GM18507 (cell line): ENCODE measurements at places on chromosomes 7 and 10.

DNA sequence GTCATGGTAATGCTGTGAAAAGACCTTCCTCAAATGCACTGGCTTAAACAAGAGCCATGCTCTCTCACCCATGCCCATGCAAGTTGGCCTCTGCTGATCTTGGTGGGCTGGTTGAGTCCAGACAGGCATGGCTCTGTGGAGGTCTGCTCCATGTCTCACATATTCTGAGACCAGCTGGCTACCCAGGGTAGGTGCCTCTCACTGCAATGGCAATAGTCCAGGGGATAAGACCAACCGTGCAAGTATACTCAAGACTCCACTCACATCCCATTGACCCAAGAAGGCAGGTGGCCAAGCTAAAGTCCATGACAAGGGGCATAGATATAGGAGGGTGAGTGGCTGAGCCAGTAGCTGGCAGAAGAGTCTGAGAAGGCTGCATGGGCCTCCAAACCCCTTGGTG, 14.2 kb upstream of the EBF3 start:
- DNase-seq: no peak

- DNase-seq: no peak
These were observed 110.8 kb downstream of the CD36 start for GRCh38 chr7:80749270-80749669.

DNA sequence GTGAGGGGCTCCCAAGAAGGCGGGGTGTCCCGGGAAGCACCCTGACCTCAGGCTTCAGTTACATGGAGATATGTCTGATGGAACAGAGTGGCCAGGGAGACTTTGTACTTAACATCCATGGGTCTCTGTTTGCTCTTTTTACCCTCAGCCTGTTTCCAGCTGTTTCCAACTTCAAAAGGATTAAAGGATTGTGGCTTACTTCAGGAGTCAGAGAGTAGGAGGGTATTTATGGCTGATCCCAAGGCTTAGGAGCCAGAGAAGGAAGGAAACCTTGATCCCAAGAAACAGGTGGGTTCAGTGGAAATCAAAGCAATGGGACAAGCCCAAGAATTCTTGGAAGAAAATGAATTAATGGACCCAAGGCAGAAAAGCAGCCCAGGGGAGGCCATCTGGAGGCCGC, 37.7 kb upstream of the ZNF438 start:
- DNase-seq: no peak

- no peak for DNase-seq
These were observed 117.2 kb upstream of the SEMA3C start for GRCh38 chr7:81036057-81036456.

GRCh38 chr7:151748733-151749132, 128.2 kb downstream of the PRKAG2 start:
- DNase-seq: no peak

DNA sequence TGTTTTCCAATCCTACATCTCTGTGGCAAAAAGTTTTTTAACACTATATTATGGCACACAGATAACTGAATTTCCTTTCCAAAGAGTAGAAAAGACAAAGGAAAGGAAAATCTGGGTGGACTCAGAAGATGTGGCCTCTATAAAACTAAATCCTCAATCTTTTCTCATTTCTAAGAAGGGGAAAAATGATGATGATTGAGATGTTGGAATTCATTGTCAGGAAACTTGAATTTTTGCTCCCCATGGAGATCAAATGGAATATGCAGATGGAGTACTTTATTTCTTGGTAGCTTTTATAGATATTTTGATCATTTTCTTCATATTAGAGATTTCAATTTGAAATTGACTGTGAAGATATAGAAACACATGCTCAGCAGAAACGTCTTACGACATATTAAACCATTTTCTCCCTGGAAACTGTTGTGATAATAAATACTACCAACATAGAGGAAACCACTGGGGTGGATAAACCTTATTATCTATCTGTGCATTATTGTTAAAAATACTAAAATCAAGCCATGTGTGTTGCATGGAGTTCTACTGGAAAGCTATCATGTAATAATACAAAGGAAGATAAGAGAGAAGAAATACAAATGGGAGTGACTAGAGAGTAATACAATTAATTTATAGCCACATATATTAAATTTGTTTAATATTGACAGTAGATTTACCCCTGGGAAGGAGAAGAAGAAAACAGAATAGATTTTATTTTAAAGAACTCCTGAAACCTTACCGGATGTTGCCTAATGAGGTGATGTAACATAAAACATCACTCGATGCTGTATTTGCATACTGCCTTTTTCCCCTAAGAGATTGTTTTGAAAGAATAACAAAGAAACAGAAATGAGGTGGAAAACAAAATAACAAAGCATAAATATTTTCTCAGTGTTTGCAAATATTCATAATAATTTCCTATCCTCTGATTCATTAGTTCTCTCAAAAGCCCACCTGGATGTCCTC, 931.2 kb upstream of the C7orf33 start:
- DNase-seq: no peak

DNA sequence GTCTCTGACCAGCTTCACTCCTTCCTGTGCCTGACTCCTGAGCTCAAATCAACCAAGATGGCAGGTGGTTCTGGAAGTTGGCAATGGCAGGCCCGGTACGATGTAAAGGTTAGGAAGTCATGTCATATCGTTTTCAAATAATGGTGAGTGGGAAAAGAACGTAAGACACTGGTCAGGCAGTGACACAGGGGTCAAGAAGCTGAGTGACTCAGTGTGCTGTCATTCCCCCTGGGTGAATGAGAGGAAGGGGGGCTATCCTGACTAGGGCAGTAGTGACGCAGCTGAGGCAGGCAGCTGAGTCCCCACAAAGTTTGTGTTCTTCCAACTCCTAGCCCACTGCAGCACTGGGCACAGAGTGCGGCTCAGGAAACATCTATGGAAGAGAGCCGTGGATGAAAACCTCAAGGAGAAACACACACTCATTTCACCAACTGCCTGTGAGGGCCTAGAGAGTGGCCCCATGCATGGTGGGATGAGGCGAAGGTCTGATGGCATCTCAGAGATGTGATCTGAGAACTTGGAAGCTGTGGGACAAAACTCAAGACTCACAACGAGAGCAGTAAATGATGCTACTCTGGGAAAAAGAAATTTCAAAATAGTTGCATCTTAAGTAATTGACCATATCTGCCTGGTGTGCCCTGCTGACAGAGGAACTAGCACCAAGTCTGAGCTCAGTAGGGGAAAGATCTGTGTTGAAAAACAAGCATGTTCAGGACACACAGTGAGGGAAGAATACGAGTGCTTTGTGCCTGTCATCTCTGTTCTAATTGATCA, 23.2 kb downstream of the CREB3L2 start:
- DNase-seq: no peak

GRCh38 chr10:127824826-127825225, 67.9 kb downstream of the CLRN3 start:
- DNase-seq: no peak

- DNase-seq: no peak
These were observed 272.9 kb downstream of the TRIL start for GRCh38 chr7:28685242-28685643.

- DNase-seq: no peak
These were observed 48.4 kb downstream of the GATA3 start for GRCh38 chr10:8102708-8103401.

DNA sequence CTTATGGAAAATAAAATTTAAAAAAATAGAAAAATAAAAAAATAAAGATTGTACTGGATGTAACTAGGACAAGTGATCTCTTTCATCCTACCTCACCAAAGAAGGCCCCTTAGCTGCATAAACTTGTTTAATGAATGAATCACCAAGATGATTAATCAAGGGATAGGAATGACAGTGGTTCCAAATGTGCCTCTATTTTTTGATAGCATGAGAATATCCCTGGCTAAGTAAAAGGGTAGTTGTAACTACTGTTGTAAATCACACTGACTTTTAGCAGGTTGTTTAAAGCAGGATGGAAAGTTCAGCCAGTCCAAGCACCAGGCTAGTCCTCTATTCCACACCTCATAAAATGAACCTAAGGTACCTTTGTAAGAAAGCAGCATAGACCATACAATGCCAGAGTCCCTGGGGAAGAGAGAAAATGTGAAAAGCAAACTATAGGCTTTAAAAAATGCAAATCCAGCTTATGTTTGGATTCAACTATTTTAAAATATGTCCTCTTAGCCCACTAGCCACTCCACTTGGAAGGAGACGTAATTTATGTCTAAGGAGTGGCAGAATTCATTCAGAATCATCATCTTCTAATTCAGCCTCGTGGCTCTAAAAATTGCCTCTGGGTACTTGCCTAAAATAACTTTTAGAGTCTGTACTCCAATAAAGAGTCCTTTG, 126.8 kb downstream of the SKIDA1 start:
- DNase-seq: no peak

- no peak for DNase-seq
These were observed 235.5 kb downstream of the GLRX3 start for GRCh38 chr10:130371666-130372065.

GRCh38 chr7:118052336-118052735, 131.6 kb upstream of the LSM8 start:
- no peak for DNase-seq

GRCh38 chr7:128909625-128910568, 612 bp downstream of the KCP start:
- DNase-seq: no peak

DNA sequence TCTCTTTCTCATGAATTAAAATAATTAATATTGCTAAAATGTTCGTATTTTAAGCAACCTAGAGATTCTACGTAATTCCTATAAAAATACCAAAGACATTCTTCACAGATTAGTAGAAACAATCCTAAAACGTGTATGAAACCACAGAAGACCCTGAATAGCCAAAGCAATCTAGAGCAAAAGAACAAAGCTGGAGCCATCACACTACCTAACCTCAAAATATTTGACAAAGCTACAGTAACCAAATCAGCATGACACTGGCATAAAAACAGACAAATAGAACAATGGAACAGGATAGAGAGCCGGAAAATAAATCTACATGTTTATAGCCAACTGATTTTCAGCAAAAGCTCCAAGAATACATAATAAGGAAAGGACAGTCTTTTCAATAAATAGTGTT, 105.5 kb upstream of the PTN start:
- DNase-seq: no peak

DNA sequence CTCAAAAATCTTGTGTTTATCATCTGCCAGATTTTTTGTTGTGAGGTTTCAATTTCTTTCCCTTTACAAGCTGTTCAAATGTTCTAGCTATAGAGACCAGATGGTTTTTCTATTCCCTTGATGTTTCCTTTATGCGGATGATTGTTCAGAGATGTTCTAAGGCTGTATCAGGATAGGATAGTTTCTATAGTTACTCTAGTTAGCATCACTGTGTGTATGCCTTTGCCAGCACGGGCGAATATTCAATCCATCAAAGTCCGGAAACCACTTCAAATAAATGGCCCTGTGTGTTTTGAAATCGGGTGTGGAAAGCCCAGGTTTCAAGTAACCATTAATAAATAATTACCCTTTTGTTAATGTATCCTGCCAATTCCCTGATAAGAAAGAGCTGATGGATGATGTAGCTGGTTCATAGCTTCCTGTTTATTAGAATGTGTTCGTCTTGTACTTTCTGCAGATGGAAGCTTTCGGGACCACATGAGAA, 149.8 kb upstream of the PRKCQ start:
- DNase-seq: no peak

DNA sequence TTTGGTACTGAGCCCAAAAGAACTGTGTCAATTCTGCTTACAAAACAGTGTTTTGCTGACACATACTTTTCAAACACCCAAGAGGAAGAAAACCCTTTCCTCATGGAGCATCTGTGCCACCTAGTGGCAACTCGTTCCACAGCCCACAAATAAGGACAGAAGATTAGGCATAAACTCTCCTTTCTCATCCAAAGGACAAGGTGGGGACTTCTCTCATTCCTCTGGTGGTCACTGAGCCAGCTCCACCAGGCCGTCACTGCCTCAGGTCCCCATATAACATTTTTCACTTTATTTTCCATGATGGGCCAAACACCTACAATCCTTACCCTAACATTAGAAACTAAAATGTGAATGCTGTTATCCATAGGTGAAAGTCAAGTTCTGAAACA, 76.9 kb downstream of the RNF216 start:
- DNase-seq: no peak

DNA sequence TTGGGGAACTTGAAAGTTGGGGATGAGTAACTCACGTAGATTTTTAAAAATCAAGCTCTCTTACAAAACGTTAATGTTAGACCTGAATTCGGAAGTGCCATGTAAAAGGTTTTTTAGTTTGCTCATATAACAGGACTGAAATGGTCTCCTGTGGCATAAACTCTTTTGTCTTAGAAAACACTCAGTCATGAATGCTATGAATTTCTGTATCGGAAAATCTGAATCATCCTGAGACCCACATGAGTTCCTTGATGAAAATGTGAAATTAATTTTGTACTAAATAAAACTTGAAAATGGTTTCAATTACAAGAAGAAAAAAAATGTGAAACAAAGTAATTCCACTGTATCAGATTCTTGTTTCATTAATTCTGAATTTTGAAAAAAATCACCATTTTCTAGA, 134.8 kb upstream of the BMPER start:
- no peak for DNase-seq

DNA sequence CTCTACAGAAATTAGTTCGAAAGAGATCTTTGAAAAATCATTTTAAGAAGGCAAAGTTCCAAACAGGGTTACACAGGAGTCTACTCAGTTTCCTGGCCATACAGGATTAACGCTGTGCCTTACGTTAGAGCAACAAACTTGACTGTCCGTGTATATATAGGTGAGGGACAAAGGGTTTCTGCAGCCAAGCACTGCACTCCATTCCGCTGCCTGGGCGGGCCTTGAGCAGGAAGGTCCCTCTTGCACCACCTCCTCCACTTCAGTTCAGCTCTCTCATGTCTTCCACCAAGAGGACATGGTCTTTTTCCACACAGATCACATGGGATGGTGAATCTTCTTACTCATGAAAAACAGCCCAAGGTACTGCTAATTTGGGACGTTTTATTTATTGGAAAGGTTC, 43.2 kb downstream of the MCMBP start:
- no peak for DNase-seq

- no peak for DNase-seq
These were observed 27.3 kb upstream of the EN2 start for GRCh38 chr7:155430606-155431005.

- DNase-seq: no peak
These were observed 174.5 kb downstream of the TPST1 start for GRCh38 chr7:66379542-66380160.

GRCh38 chr10:86091216-86091615, 275.4 kb downstream of the GRID1 start:
- no peak for DNase-seq

DNA sequence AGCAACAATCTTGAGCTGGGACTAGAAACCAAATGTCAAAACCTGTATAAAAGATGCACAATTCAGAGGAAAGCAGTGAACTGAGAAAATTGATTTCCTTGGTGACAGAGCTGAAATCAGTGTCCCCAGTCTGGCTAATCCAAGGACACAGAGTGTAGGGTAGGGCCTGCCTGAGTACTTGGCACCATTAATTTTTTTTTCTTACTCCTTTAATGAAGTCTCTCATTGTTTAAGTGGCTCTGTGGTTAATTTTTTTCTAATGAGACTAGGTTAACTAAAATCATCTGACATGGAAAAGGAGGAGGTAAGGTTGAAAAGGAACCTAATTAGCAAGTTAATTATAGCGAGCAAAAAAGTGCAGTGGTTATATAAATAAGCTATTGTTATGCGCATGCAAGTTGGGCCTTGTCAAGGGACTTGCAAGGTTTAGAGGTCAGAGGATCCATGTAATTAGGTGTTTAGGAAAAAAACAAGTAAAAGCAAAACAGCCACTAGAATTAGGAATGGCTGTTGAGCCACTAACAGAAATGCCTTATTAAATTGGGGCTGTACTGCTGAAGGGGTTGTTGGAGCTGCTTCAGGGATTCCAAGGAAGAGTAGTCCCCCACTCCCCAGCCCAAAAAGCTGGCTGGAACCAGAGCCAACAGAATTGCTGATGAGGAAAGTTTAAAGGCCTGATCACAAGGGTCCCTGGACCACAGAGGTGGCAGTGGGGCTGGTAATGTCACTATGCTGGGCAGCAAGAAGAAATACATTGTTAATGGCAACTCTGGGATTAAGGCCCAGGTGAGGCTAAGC, 58.9 kb upstream of the STRIP2 start:
- DNase-seq: no peak
